ENCODE measurements at places on chromosomes 3 and 15. TPM values are rescaled to one million over a fixed set of nuclear protein-coding genes. Genes with fewer than 3 reads are reported as not detected.

The GRM2 gene
- under 0.01 TPM for total RNA-seq

The KBTBD13 gene
- total RNA-seq, result not detected

The PARP15 gene
- under 0.01 TPM for total RNA-seq

The CYP1A2 gene
- not detected for total RNA-seq

The NDN gene
- 43.7 TPM for total RNA-seq

The FYCO1 gene
- 24.5 TPM for total RNA-seq

The RPUSD3 gene
- 28.0 TPM for total RNA-seq

The KIF23 gene
- total RNA-seq, result 60.4 TPM

The PIF1 gene
- total RNA-seq, result 6.8 TPM

The ACAD11 gene
- total RNA-seq, result 58.3 TPM

The RTF1 gene
- total RNA-seq, result 18.4 TPM

The RAP2B gene
- 34.3 TPM for total RNA-seq

The IQCH gene
- total RNA-seq, result 3.1 TPM

Data from regular cardiac myocyte (primary cell).